EH (cell line): ENCODE measurements at places on chromosomes 11 and 22.

GRCh38 chr11:79059141-79059540 lies 381.7 kb downstream of the TENM4 start:
- DNase-seq = peak; percentile 72

DNA sequence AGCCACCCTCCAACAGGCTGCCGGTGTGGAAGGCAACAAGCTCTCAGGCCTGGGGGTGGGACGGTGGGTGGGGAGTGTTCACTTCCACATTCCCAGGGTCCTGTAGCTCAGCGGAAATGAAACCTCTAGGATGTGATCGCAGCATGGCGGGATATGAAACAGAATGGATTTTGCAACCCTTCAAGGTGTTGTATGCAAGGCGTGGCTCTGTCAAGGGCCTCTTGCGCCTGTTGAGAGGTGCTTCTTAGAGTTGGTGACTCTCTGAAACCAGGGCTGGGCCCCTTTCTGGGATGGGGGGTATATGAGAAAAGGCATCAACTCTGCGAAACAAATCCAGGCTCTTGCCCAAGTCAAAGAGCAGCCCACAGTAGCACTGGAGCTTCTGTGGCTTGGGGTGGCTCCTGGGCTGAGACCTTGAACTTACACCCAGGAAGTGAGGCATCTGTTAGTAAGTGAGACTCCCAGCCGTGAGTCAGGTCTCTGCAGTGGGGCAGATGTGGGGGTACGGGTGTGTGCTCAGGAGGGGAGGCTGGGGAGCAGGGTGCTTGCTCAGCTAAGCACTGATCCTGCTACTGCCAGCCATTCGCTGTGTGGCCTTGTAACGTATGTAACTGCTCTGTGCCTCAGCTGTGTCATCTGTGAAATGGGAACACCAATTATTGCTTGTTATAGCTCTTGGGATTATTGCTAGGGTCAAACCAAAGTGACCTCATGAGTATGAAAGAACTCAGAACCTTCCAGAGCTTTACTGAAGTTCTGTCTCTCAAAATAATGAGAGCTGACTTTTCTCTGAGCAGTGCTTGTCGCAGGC lies 28.3 kb downstream of the NECTIN1 start:
- peak; percentile 26 for DNase-seq

DNA sequence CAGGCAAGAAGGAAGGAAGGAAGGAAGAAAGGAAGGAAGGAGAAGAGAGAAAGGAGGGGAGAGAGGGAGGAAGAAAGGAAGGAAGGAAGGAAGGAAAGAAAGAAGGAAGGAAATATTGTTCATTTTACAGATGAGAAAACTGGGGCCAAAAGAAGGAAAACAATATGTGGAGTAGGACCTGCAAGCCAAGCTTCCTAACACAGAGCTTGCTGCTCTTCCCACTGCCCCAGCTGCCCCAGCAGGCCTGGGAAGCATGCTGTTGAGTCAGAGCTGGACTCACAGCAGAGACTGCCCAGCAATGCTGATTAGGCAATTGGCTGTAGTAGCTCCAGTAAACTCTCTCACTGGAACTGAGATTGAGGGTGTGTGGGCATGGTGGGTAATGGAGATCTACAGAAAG lies 42.6 kb upstream of the SMCO4 start:
- DNase-seq = peak; percentile 79

DNA sequence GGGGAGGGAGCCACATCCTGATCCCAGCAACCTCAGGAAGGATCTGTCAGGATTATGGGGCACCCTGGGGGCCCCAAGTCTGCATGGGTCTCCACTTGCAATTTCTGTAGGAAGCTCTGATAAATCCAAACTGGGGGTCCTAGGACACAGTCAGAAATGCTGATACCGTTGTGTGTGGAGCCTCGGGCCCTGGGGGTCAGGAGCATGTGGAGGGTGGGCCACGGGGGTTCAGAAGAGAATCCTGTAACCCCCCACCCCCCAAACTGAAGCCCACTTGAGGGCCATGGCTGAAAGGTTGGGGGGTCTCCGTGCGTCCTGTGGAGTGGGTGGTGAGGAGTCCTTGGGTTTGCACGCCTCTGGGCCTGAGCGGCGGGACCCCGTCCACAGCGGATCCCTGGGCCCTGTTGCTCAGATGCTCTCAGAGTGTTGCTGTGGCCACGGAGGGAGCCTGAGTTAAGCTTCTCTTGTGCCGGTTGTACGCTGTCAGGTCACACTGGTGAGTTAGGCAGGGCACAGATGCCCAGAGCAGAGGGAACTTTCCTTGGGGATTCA lies 72.2 kb downstream of the LRP5 start:
- DNase-seq = no peak

- DNase-seq = no peak
Observed at GRCh38 chr11:8168485-8169257, at the start of gene RIC3. Gene RIC3 (minus strand): TSS chr11:8169025. CDS start chr11:8168989, 36 bp downstream.

DNA sequence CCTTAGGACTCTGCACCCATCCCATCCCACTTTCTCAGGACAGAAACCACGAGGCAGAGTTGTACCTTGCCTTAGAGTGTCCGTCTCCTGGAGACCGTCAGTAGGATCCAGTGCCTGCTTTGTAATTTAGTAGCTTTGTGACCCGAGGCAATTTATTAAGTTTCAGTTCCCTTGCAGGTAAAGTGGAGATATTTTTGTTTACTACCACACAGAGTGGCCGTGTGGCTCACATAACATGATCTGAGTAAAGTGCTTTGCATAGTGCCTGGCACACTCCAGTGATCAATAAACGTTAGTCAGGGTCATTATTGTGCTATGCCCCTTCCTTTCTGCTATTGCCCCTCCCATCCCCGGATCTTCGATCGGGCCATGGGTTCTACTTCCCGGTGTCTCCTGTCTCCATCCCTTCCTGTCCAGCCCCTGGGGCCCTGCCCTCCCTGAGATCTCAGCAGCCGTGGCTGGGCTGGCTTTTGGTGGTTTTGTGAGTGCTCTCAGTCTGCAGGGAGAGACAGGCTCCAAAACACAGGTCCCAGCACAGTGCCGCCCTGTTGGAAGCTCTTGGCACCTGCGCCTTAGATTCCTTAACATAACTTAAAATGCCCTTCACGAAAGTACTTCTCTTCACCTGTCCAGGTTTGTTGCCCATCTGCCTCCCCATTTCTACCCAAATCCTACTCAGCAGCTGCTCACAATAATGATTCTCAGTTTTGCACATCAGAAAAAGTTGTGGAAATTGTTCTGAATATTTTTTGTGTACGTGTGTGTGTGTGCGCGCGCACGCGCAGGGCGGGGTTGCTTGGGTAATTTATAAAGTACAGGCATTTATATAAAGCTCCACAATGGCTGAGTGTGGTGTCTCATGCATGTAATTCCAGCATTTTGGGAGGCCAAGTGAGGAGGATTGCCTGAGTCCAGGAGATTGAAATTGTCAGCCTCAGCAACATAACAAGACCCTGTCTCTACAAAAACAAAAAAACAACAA lies 753.7 kb downstream of the NTM start:
- no peak for DNase-seq

GRCh38 chr11:32312865-32313403 lies 122.4 kb downstream of the WT1 start:
- DNase-seq = peak; percentile 45

GRCh38 chr22:48710410-48710809 lies 1117.3 kb downstream of the BRD1 start:
- no peak for DNase-seq

GRCh38 chr22:44351685-44352377 lies 39.1 kb upstream of the SHISAL1 start:
- DNase-seq = peak; percentile 94

DNA sequence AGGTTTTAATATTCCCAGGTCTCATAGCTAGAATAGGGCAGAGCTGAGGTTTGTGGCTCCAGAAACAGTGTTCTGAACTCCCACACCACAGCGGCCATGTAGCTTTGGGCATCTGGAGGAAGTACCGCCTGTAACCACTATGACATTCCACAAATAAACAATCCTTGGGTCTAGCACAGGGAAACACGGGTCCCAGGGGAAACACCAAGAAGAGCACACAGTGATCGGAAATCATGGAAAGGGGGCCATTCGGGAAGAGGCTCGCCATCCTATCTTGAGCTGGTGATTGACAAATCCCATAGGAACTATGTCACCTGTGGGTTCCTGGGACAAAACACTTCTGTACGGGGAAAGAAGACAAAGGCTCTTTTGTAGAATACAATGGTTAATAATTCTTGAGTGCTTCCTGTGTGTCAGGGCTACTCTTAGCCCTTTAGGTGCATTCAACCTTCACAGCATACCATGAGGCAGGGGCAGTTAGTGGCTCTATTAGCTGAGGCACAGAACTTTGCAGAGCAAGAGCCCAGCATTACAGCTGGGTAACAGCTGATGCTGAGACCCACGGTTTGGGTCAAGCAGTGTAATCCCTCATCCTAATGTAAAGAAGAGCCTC lies 514.2 kb downstream of the NTM start:
- DNase-seq = peak; percentile 32

DNA sequence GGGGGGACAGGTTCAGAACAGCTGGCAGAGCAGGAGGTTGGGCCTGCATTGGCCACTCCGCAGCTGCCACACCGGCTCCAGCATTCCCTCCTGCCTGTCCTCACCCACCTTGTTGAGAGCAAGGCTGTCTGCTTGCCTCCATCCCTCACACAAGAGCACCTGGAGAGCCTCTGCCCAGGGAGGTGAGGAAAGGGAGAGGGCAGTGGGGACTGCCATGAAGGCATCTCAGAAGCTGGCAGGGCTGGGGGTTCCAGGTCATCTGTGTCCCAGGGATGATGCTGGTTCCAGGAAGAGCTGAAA lies 27.1 kb downstream of the RSPH14 start:
- DNase-seq = no peak
